Fibroblast of upper back skin (primary cell): ENCODE measurements at places on chromosomes 3 and 15.

DNA sequence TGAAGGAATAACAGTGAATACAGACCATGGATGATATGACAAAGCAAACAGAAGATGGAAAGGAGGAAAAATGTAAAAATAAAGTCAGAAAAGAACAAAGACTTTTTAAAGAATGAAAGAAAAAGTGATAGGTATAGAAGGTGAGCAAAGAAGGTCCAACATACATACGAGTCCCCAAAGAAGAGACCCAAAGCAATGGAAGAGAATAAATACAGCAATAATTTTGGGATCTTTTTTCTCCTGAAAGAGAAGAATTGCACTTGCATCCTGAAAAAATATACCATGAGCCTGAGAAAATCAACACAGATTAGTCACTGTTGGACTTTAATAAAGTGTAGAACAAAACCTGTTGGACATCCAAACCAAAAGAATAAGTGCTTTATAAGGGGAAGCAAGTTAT, 85.3 kb upstream of the SLC6A1 start:
- no peak for DNase-seq

DNA sequence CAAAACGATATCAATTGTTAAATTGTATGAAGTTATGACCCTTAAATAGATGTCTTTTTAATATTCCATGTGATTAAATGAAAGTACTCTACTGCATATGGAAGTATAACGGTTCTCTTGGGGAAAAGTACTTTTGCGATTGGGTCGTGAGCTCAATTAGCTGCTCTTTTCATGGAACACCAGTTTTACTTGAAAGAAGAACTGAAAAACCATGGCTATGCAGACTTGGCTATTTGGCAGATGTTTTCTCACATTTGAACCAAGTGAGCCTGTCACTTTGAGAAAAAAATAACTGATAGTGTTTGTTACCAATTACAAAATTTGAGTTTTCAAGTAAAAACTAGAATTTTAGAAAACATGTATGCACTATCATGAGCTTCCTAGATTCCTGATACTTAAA, 5.9 kb upstream of the INAFM2 start:
- no peak for DNase-seq

GRCh38 chr15:68733666-68734065, 87.0 kb downstream of the ANP32A start:
- DNase-seq = no peak

GRCh38 chr3:40366203-40367162, 20.5 kb upstream of the ENTPD3 start:
- DNase-seq = no peak

- peak; percentile 83 for DNase-seq
Measured at GRCh38 chr3:101950510-101950909, 101.2 kb downstream of the NFKBIZ start.

- DNase-seq = no peak
Measured at GRCh38 chr15:57878573-57878972, 172.1 kb downstream of the POLR2M start.

DNA sequence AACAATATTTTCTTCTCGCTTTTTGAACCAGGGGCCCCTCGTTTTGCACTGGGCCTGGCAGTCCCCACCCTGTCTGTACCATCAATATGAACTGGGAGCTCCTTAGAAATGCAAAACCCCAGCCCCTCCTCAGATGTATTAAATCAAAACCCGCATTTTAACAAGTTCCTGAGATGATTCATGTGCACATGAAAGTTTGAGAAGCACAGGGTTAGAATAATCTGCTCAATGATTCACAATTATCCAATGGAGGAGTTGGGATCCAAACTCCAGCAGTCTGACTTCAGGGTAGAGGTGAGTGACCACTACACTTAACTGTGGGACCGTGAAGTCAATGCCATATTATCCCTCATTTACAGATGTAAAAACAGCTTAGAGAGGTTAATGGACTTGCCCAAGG, 256.4 kb downstream of the IGSF11 start:
- DNase-seq = no peak

GRCh38 chr15:66854012-66854965, 152.3 kb downstream of the SMAD6 start:
- DNase-seq = no peak

GRCh38 chr3:32780735-32781210, 37.0 kb upstream of the TRIM71 start:
- peak; percentile 54 for DNase-seq

DNA sequence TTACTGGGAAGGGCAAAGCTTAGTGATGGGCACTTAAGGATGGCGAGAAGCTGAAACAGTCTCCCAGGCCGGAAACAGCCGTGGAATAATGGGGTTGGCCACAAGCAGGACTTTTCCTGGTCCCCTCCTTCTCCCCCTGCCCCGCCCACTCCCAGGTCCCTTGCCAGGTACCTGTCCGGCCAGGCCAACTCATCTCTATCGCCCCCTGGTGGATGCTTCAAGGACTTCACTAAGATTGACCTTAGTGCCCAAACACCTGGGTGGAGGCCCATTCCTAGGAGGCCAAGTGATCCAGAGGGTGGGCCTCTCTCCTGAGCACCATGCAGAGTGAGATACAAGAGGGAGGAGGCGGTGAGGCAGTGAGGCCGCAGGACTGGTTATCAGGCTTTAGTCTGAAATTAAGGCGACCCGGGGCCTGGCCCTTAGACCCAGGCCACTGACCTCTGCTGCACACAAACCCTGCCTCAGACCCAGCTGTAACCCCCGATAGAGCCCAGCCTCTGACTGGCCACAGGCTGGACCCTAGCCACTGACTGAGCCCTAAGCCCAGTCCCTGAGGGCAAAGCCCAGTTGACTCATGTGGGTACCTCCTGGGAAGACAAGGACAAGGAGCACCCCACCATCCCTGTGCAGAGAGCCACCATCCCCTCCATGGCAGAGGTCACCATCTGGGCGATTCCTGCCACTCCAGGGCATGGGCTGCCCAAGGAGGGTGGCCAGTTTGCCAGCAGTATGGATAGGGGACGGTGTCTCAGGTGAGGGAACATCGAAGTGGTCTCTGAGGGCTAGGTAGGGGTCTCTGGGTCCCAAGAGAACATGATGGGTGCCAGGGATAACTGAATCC, 37.6 kb downstream of the VIPR1 start:
- no peak for DNase-seq

DNA sequence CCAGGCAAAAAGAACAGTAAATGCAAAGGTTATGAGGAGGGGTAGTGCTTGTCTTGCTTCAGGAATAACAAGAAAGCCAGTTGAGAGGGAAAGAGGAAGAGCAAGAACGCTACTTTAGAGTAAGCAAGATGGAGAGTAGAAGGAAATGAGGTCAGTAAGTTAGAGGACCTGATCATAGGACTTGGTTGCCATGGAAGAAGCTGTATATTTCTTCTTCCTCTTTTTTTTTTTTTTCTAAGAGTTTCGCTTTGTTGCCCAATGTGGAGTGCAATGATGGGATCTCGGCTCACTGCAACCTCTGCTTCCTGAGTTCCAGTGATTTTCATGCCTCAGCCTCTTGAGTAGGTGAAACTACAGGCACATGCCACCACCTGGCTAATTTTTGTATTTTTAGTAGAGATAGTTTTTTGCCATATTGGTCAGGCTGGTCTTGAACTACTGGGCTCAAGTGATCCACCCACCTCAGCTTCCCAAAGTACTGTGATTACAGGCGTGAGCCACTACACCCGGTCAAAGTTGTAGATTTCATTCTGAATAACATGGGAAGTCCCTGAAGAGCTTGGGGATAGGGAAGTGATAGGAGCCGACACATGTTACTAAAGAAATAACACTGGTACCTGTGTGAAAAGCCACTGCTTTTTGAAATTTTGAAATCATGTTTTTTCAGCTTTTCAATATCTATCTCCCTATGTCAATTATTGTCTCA, 527.9 kb upstream of the NAALADL2 start:
- DNase-seq = no peak

DNA sequence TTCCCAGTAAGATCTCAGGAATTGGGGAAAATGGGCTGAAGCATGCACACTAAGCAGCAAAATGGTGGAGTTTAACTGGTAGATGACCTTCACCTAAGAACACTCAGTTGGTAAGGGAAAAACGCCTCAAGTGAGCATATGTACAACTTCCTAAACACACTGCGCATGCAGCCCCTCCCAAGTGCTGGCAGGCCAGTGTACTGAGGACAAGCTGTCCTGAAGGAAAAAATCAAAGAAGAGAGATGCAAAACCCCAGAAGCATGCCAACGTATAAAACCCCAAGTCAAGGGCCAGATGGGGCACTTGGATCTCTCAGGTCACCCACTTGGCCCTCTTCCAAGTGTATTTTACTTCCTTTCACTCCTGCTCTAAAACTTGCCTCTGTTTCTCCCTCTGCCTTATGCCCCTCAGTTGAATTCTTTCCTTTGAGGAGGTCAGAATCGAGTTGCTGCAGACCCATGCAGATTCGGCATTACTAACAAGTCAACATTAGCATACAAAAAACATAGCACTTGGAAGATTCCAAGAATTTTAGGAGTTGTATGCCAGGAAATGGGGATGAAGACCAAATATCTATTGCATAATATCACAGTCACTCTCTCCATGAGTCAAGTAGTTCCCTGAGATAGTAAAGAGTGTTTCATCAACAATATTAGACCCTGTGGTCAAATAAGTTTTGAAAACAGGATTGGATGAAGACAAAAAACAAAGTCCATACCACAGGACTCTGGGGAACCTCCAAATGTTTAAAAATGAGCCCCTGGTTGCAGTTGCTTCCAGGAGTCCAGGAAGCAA, 10.8 kb upstream of the FYCO1 start:
- DNase-seq = peak; percentile 87

DNA sequence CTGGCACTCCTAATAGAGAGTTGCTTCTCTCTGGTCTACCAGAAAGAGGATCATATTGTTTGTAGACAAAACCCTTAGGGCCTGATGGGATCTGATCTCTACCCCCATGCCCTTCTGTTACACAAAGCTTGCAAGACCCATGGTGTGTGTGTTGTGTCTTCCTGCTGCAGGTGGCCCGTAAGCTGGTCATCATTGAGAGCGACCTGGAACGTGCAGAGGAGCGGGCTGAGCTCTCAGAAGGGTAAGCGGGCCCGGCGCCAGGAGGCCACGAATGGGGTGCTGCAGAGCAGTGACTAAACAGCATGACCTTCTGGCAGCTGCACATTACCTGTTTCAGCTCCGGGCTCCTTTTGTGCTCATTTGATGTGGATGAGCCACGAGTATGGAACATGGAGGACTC, 18.2 kb downstream of the TPM1 start:
- DNase-seq = no peak

- DNase-seq = peak; percentile 90
Measured at GRCh38 chr3:106249159-106249558, 380.3 kb upstream of the CBLB start.

DNA sequence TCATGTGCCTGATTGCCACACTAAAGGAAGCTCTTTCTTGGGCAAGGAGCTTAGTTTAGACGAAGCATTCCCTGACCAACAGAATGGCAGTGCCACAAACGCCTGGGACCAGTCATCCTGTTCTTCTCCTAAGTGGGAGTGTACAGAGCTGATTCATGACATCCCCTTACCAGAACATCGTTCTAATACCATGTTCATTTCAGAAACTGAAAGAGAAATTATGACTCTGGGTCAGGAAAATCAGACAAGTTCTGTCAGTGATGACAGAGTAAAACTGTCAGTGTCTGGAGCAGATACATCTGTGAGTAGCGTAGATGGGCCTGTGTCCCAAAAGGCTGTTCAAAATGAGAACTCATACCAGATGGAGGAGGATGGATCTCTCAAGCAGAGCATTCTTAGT, 18.4 kb downstream of the SENP5 start:
- DNase-seq = no peak

DNA sequence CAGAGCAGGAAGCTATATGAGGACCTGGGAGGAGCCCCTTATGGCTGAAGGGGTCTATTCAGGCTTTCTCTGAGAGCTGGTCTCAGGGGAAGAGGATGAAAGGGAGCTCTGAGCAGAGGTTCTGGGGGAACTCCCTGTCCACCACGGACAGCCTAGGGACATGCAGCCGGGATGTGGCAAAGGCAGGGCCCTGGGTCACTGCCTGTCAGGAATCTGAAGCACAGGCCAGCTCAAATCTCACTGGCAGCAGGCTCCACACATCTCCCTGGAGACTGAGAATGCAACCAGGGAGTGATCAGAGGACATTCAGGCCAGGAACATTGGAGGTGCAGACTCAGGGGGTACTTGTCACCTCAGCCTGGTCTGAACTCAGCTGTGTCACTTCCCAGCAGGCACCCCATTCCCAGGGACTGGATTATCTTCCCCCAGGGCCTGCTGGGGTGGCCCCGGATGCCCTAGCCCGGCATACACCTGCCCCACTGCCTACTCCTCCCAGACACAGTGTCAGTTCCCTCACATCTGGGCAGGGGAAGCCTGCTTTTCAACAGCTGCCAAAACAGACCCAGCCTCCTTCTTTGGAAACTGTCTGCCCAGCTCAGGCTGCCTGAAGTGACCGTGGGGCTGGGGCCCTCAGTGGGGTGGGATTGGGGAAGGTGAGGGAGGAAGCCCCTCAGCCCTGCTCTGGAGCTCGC, 18.3 kb upstream of the SEMA3F start:
- no peak for DNase-seq

DNA sequence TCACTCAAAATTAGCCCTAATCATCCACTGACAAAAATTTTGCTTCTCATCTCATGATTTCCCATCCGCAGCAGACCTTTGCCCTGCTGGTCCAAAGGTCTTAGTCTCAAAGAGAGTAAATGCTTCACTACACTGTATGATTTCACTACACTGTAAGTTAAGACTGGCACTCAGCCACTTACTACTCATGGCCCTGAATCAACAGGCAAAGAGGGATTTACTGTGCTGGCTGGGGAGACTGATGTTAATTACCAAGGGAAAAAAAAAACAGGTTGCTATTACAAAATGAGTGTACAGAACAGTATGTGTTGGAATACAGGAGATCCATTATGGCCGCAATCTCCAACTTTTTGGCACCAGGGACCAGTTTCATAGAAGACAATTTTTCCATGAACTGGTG, 214.8 kb downstream of the ZMAT3 start:
- DNase-seq = no peak

DNA sequence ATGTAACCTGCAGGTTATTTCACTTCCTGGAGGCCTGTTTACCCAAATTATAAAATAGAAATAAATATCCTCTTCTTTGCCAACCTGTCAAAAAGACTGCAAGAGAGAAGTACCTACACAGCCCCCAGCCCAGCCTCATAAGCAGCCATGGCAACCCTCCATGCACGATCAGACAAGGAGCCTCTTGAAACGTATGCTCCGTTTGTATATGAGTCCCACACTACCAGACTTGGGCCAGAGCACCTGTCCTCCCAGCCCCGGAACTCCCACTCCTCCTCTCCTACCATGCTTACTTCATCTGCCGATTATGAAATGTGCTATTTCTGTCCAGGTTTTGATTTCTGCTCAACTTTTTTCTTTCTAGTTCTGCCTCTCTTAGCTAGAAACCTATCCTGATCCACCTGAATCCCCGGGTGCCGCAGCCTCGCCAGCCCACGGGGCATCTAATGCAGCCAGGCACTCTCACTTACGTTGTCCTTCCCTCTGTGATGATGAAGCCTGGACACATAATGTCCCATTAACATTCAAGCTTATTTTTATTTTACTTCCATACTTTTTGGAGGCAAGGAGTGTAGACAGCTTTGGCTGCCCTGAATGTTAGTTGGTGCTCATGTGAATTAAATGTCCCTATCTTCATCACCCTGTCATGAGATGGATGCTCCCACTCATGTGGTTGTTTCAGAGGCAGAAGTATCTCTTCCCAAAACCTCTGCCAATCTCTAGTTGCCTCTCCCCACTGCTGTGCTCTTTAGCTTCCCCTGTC, 73.8 kb downstream of the MB21D2 start:
- no peak for DNase-seq
